GM03348 (cell line): ENCODE measurements at places on chromosomes 7 and 10.

GRCh38 chr7:29808075-29808801 lies 1.9 kb downstream of the WIPF3 start:
- no peak for DNase-seq

DNA sequence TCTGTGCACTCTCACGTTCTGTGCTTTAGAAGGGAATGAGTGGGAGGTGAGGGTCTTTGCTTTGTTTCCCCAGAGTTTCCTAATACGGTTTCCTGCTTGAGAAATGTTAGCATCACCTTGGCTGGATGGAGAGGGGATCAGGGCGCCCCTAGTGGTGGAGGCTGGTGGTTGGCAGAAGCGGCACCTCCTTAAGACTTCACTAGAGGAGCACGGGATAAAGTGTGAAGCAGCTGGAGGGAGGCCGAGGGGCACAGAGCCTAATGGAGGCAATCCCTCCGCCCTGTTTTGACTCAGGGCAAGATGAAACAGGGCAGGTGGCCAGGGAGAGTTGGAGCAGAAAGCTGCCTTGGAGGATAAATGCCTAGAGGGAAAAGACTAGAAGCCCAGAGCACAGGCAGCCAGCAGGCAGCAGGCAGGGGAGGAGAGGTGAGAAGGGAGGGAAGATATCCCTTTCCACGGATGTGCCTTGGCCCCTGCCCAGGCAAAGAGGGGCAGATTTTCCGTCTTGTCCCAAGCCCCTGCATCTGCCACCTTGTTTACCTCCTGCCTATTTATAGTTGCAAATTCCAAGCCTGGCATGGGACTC lies 56.0 kb upstream of the BTRC start:
- peak; percentile 81 for DNase-seq

- no peak for DNase-seq
These were observed 9.9 kb upstream of the RPEL1 start for GRCh38 chr10:103235775-103236174.

DNA sequence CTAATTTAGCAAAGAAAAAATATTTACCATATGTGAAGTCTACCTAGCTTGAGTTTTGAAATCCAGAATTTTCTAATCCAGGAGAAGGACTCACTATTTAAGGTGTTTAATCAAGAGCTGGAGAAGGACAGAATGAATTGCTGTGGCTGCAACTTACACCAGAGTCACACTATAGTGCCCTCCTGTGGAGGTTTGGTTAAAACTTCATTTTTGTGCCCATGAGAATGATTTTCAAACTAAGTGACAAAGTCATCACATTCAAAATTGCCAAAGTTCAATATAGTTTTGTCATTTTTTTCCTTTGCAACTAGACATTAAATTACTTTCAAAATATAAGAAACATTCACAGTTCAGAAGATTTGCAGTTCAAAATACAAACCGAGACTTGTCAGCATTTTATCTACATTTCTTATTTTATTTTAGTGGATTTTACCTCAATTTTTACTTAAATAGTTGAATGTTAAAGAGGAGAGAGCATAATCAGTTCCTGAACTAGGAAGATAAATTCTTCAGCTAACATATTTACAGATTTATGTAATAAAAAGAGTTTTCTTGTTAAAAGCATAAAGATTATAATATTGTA lies 70.7 kb downstream of the CABCOCO1 start:
- peak; percentile 51 for DNase-seq

DNA sequence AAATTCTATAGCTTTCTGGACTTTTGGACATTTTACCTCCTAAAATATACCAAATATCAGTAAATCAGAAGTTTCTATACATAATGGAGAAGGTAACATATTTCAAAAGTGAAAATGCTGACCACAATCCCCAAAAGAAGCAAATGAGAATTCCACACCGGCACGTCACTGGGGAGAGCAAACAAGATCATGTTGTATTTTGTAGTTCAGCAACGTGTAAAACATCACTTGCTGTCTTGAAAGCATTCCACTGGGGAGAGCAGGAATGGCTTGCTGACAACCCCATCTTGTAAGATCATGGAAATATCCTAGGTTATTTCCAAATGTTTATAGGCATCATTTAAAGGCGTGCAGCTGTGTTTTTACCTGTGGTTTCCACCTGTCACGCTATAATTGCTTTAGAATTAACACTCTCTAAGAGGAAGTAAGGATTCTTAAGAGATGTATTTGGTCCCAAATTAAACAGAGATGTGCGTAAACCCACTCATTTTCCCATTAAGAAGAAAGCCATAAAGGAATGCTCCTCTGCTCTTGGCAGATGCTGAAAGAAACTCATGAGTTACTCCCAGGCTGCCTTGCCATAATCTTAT lies 397.1 kb upstream of the POT1 start:
- no peak for DNase-seq

- DNase-seq: no peak
These were observed 13.0 kb downstream of the GIMAP8 start for GRCh38 chr7:150463461-150463860.

- peak; percentile 95 for DNase-seq
These were observed at the start of gene HTRA1 for GRCh38 chr10:122461367-122461728. Gene HTRA1 (plus strand): TSS chr10:122461553. CDS start chr10:122461653, 100 bp downstream.

DNA sequence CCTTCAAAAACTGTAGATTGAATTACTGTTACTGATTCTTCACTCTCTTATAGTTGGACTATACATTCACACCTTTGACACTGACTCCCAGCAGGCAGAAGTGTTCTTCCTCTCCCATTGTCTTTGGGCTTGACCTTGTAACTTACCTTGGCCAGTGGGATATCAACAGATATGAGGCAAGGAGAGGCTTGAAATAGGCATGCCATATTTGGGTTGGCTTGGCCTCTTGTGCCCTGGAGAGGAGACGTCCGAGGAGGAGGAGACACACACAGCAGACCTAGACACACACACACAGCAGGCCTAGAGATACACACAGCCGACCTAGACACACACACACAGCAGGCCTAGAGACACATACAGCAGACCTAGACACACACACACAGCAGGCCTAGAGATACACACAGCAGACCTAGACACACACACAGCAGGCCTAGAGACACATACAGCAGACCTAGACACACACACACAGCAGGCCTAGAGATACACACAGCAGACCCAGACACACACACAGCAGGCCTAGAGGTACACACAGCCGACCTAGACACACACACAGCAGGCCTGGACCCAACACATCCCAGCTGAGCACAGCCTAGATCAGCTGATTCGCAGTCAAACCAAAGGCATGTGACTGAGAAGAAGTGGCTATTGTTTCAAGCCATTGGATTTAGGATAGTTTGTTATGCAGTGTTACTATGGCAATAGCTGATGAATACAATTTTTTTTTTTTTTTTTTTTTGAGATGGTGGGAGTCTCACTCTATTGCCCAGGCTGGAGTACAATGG lies 12.5 kb upstream of the GNA12 start:
- no peak for DNase-seq

GRCh38 chr7:8200316-8200715 lies 61.7 kb downstream of the ICA1 start:
- no peak for DNase-seq

- DNase-seq: no peak
These were observed 777.5 kb upstream of the POM121L12 start for GRCh38 chr7:52257890-52258289.

GRCh38 chr10:11282661-11283060 lies 265.0 kb downstream of the CELF2 start:
- no peak for DNase-seq

DNA sequence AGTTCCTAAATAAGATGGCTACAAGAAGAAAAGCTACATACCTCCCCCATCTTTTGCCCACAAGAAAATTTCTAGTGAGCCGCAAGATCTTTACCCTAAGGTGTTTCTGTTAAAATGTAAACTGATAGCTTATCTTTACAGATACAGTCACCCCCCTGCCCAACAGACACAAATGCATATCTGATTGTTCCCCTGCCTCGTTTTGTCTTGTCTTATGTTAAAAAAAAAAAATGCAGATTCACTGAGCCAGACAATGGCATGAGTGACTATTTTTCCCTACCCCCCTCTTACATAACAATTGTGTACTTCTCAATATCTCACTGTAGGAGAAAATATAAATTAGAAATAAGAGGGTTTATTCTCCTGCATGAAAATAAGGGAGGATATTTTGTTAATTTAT lies 8.5 kb downstream of the ZNF138 start:
- no peak for DNase-seq

DNA sequence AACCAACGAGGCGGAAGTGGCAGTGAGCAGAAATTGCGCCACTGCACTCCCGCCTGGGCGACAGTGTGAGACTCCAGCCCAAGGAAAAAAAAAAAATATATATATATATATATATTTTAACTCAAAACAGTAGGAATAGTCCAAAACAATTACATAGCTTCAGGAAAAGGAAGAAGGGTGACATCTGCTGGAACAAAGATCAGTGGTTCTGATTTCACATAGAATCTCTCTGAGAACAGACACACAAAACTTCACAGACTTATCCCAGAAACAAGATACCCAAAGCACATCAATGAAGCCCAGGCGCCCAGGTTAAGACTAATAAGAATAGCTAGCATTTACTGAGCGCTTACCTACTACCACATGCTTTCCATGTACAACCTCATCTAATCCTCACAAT lies 45.0 kb downstream of the DNMBP start:
- no peak for DNase-seq

GRCh38 chr10:91756286-91756685 lies 41.9 kb upstream of the TNKS2 start:
- DNase-seq: peak; percentile 50

DNA sequence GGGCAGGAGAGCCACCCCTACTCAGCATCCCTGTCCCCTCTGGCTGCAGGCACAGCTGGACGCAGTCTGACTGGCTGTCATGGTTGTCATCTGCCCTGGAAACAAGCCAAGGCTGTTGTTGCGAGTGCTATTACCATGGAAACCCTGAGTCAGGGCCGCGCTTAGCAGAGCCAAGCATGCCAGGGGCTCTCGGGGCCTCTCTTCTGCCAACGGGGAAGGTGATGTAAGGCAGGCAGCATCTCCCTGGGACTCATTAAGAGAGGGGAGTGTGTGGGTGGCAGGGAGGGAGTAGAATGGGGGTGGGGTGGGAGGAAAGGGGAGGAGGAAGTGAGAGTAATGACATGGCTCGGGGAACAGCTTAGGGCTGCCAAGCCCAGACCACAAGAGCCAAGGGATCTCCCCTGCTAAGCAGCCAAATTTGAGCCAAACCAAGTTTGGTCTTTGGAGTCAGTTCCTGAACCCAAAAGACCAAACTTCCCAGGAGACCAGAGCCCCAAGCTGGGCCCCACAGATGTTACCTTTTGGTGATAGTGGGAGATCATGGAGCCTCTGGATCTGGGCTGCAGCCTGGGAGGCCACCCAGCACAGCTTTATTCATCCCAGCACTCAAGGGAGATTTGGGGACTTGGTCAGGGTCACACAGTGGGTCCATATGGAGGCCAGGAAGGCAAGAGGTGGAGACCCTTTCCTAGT lies 67.6 kb downstream of the TMEM130 start:
- DNase-seq: no peak

GRCh38 chr10:59844436-59844835 lies 61.9 kb downstream of the CCDC6 start:
- DNase-seq: no peak

- DNase-seq: no peak
These were observed 233.0 kb upstream of the ZNF32 start for GRCh38 chr10:43881657-43882056.

- DNase-seq: no peak
These were observed 179.5 kb downstream of the STK31 start for GRCh38 chr7:23889566-23889965.

- DNase-seq: peak; percentile 73
These were observed 9.4 kb upstream of the ANKRD1 start for GRCh38 chr10:90930070-90930837.

- DNase-seq: no peak
These were observed 599.7 kb downstream of the LRMDA start for GRCh38 chr10:76031099-76031498.

- no peak for DNase-seq
These were observed 41.1 kb downstream of the OTUD1 start for GRCh38 chr10:23479798-23480473.

GRCh38 chr7:151249034-151249731 lies 689 bp upstream of the SMARCD3 start:
- peak; percentile 84 for DNase-seq
